ENCODE measurements at places on chromosomes 2 and 18.

- no peak for DNase-seq
Observed at GRCh38 chr18:23832911-23833310, 143.7 kb downstream of the LAMA3 start.

DNA sequence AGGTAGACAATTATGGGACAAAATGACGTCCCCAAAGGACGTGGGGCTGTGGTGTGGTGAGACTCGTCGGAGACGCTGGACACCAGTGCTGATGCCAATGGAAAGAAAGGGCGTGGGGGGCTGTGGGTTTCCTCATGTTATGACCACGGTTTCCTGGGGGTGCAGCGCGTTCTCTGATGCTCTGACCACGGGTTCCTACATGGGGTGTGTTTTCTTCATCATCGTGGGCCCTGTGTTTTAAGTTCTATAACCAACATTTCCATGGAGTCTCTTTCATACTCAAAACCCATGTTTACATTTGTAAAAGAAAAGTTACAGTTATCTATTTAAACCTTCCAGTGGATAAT lies 141.6 kb downstream of the RTP5 start:
- no peak for DNase-seq

- no peak for DNase-seq
Observed at GRCh38 chr2:16322308-16323125, 343.1 kb downstream of the CYRIA start.

GRCh38 chr2:200411831-200412230 lies 98.0 kb downstream of the KCTD18 start:
- peak; percentile 65 for DNase-seq

DNA sequence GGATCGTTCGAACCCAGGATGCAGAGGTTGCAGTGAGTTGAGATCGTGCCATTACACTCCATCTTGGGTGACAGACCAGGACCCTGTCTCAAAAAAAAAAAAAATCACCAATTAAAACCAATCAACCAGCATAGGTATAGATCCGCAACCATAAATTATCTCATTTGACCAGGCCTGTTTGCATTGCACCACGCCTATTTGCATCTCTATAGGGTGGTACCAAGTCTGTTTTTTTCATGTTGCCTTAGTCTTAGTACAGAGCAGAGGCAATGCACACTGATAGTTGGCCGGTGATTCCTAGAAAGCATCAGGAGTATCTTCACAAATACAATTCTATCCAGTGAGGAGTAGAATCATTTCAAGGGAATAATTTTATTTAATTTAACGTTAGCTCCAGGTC lies 9.3 kb upstream of the NPC1 start:
- DNase-seq, result no peak

- peak; percentile 93 for DNase-seq
Observed at GRCh38 chr2:177263451-177264208, 897 bp downstream of the NFE2L2 start.

- no peak for DNase-seq
Observed at GRCh38 chr2:48145845-48146452, 239.7 kb upstream of the FBXO11 start.

DNA sequence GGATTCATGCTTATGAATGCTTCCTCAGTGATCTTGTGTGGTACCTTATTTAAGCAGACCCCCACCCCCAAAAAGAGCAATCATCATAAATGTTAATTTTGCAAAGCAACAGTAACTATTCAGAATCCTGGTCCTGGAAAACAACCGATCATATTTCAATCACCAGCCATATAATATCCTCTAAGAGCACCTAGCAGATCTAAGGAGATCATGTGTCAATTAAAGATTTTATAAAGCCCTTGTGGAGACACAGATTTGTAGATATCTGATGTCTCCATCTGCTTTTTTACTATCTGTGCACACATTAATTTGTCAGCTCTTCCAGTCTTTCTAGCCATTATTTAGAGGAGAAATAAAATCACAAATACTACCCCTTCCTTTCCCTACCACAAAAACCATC lies 423.7 kb downstream of the TGIF1 start:
- DNase-seq, result no peak

- DNase-seq, result no peak
Observed at GRCh38 chr18:34397286-34397896, 172.7 kb upstream of the NOL4 start.

DNA sequence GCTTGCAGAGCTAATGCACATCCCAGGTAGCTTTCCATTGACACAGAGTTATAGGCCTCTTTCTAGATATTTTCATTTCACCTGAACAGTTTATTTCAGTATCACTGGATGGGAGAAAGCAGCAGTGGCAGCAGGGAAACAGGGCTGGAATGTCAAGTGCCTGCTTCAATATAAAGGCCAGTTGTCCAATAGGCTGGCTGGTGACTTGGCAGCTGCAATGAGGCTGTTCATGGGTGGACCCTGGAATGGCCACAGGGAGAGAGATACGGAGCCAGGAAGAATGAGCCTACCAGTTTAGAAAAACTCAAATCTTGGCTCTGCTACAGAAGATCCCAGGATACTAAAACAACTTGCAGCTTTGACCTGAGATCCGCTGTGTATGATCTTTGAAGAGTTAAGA lies 185.0 kb downstream of the BCL11A start:
- DNase-seq, result no peak

- no peak for DNase-seq
Observed at GRCh38 chr2:203418271-203418670, 90.1 kb downstream of the ABI2 start.

DNA sequence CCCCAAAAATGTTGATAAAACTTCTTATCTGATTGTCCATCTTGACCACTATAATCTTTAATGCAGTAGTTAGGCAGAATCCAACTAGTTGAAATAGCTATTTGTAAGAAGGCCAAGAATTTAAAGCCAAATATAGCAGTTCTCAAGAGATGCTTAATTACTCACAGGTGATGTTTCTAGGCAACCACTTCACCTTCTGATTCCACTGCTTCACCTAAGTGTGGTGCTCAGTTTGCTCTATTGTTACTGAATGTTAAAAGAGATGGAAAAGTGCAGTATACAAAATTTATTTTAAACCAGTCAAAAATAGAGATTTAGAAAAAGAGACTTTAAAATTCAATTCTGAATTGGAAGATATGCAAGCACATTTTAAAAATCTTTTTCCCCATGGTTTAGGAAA lies 539.4 kb downstream of the ZNF804A start:
- no peak for DNase-seq

DNA sequence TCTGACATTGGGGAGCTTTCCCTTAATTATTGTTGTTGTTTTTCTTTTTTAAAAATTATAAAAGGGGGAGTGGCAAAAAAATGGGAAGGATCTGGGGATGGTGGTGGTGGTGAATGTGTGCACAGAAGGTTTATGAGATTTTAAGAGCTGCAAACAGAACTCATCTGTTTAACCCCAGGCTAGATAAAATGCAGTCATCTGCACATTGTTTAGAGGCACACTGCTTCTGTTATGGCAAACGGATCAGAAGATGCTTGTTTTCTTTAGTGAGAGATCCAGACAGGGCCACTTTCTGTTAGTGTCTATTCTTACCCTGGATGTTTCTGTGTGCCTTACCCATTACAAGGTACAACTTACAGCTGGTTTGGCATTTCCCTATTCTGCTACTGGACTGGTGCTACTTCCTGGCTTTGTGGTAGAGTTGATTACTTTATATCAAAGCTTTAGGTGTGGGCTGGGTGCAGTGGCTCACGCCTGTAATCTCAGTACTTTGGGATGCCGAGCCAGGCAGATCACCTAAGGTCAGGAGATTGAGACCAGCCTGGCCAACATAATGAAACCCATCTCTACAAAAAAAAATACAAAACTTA lies 68.2 kb upstream of the NRP2 start:
- DNase-seq, result no peak

GRCh38 chr2:8255448-8255800 lies 426.4 kb upstream of the ID2 start:
- no peak for DNase-seq

GRCh38 chr2:97691166-97691565 lies 21.7 kb downstream of the C2orf92 start:
- DNase-seq, result no peak

- no peak for DNase-seq
Observed at GRCh38 chr18:3713166-3713565, 263.2 kb downstream of the TGIF1 start.

GRCh38 chr2:26352892-26353291 lies 6.3 kb upstream of the ADGRF3 start:
- no peak for DNase-seq

DNA sequence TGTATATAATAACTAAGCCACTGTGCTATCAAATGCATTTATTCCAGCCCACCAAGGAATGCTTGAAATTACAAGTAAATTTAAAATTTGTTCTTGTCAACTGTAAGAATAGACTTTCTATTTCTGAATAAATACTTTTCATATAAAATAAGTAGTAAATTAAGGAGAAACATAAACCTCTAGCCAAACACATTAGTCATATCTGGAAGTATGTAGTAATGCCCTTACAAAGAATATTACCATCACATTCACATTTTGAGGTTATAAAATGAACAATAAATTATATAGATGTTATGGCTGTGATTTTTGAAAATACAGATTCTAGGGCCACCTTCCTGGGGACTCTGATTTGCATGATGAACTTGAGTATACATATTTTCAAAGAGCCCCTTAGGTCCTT lies 54.7 kb downstream of the SERPINB7 start:
- DNase-seq, result no peak

DNA sequence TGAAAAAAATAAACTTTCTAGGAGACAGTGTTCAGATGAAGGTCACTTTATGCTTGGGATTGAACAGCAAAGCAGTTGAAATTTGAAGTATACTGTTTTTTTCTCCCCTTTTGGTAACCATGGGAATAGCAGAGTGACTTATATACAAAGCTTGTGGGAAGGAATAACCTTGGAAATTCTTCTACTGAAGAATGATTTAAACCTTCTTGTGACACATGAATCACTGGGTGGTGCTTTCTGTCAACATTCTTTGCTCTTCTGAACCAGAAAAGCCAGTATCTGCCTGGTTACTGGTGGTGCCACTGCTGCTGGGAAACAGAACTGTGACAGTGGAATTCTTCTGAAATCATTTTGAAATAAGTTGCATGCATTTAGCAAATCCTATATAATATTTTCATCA lies 39.4 kb upstream of the RND3 start:
- DNase-seq, result peak; percentile 50

DNA sequence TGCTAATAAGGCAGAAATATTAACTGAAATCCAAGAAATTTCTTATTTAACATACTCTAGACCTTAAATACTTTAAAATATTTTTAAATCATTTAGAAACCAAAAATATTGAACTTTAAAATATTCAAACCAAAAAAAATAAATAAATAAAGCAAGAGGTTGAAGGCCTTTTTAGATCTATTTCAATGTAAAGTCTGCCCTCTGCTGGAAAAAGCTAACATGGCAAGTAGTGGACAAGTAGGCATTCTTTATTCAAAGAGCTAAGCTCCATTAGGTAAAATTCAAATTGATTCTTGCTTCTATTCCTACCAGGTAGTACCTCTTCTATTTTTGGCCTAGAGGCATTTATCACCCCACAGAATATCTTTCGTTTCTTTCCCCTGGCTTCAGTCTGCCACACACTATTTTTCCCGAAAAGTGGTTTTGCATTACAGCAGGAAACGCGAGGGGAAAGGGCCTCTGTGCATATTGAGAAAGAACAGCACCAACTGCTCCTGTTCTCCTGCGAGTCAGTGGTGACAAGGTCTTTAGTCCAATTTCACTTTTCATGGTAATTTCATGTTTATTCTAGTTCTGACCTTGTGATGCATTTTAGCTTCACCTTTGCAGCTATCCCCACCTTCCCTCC lies 20.4 kb downstream of the IFIH1 start:
- DNase-seq, result peak; percentile 46

- no peak for DNase-seq
Observed at GRCh38 chr2:231034291-231034882, 2.9 kb upstream of the C2orf72 start.

- DNase-seq, result peak; percentile 81
Observed at GRCh38 chr2:72145289-72145657, 2.4 kb downstream of the CYP26B1 start.

- DNase-seq, result no peak
Observed at GRCh38 chr2:221962186-221962585, 336.6 kb downstream of the PAX3 start.

- DNase-seq, result no peak
Observed at GRCh38 chr18:39448942-39449341, 1883.3 kb upstream of the CELF4 start.

- no peak for DNase-seq
Observed at GRCh38 chr2:43163584-43164270, 62.7 kb downstream of the ZFP36L2 start.

DNA sequence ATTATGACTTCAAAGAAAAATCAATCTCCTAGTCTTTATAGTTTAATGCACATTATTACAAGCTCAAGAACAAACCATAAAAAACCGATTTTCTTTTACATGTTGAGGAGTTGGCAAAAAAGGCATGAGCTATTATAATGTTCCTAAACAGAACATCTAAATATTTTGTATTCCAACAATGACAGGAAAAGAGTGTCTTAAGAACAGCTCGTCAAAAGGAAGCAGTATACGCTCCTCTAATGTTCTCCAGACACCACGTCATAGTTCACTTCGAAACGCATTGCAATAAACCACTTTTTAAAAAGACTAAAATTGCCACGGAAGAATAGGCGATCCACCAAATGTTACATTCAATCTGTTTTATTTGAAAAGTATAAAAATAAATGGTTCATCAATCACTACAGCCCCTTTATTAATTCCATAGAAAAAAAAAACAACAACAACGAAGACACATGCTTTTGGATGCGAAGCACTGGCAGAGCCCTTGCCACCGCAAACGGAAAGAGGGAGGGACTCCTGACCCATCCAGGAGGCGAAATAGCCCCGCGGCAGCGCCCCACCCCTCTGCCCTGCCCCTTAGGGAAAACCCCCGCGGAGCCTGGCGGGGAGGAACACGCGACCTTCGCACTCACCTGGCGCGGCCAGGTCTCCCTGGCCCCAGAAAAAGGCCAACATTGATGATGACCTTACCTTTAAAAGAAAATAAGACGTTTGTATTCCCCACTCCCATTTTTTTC lies 45.8 kb downstream of the MBP start:
- DNase-seq, result peak; percentile 43

DNA sequence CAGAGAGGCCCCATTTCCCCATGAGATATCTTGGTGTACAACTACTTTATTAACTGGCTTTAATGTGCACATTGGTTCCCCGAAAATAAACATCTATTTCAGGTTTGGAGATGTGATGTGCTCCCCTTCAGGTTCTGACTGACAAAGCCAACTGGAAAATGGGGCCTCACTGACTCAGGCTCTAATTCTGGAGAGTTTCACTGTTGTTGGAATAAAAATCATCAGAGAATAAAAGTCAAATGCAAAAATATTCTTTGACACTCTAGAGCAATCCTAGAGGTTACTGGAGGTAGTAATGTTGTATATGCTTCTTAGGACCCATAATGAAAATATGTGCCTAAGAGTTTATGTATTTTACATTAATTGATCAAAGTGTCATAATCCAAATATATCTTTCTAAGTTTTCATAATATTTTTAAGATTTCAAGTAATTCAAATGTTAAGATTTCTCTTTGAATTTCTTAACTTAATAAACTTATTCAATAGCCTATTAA lies 189.9 kb upstream of the COL3A1 start:
- DNase-seq, result no peak

- no peak for DNase-seq
Observed at GRCh38 chr2:6906165-6906741, 11.0 kb upstream of the RNF144A start.
